ENCODE measurements at places on chromosomes 4 and X.
A peak's percentile ranks its signal among the peaks of the same experiment; 100 is the strongest.

GRCh38 chr4:121696170-121696580 is 605 bp downstream of the ANXA5 start:
- DNase-seq = peak; percentile 78

DNA sequence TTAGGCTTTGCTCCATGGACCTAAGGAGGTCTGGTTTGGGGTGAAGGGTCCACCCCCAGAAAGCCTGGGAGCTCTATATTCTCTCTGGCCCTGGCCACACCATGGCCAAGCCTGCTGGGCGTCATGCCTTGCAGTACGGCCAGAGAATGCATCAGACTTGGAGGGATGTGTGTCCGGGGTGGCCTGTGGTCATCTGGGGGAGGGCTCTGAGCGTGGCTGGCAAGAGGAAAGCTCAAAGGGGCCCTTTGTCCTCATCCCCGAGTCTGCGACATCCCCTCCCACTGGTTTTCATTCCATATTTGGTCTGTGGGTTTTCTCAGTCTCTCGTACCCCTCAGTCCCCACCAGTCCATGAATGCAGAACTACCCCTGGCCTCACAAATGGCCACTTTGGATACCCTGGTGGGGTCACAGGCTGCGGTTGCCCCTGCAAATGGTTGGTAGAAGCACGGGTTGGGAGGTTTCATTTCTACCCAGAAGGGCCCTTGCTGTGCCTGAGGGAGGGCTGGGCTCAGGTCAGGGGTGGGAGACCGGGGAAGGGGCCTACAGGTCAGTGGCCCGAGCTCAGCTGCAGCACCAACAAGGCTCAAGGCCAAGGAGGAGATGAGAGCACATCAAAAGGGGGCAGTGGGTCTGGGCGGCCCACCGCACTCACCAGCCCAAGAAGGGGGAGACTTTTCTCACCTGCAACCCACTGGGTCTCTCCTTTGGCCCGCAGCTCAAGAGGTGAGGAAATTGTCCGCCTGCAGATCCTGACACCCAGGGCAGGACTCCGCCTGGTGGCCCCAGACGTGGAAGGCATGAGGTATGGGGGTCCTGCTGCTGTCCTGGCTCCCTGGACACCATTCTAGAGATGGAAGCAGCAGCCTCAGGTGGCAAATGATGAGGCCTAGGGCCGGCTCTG is 30.2 kb downstream of the ZNF185 start:
- no peak for DNase-seq

GRCh38 chr4:114997576-114998247 is 115.7 kb downstream of the NDST4 start:
- no peak for DNase-seq

DNA sequence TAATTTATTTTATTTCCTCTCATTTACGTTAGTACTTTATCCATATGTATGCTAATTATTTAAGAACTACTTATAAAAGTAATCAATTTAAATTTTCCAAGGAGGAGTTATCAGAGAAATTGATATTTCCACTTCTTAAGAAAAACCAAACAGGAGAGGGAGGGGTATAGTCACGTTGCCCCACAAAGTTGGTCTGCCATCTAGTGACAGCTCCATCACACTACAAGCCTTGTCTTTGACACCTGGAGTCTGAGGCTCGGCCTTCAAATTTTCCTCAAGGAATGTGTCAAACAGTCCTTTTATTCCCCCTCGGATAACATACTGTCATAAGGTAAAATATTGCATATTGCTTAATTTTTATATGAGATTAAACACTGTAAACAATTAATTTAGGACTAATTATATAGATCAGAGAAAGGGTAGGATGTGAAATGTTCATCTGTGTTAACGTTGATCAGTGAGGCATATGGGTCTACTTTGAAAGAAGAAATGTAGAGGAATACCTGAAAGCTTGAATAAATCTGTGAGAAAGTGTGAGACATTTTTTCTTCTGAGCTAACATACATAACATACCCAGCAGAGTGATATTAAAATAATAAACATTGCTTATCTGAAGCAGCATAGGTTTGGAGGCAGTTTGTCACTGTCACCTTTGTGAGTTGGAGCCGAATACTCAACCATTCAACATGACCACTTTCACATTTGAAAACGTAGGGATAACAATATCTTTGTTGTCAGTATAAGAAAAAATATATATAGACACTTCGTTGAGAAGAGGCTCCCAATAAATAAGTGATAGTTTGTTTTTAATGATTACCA is 114.4 kb downstream of the GLRA3 start:
- no peak for DNase-seq

DNA sequence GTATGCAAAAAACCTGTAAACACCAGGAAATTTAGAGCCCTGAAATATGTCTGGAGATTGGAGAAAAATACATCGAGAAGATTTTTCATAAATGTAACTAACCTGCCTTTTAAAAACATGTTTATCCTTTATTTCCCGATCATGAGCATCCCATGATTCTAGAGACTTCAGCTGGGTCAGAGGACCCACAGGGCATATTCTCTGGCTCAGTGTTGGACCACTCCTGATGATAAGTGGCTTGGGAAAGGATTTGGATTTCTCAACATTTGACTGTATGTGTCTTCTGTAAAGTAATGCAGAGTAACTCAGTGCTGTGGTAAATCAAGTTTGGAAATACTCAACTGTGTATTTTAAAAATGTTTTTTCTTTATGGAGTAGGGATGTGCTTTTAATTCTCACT is 40.0 kb upstream of the ANK2 start:
- DNase-seq = no peak

GRCh38 chrX:119809185-119809666 is 17.8 kb upstream of the RPL39 start:
- no peak for DNase-seq

DNA sequence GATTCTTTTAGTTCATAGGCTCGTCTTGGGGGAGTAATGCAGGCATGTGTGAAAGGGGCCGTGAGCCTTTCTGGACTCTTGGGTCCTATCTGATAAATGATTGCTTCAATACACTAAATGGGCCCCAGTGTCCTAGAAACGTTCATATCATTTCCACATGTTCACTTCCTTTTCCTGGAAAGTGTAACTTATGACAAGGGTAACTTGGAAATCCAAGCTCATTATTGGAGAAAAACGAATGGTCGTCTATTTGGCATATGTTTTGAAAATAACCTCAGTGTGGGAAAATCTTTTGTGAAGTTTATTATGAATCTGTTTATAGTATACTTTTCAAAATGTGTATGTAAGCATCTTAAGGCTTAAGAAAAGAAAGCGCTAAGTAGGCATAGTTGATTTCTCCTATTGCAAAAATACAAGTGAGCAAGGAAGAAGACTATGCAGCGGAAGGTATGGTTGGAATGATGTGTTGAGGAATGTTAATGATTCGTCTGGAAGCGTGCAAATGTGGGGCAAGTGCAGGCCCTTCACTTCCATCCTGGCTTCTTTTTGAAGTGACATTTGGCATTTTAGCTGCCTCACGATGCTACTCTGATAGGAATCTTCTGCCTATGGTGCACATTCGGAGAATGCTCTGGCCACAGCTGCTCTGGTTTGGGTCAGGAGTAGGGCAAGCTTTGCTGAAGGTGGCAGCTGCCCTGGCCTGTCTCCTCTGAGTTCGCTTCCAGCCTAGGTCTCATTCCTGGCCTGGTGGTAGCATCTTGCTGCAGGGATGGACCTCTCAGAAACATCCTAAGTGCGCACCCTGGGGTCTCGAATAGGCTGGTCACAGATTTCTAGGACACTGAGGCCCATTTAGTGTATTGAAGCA is 49.5 kb upstream of the STOX2 start:
- DNase-seq = no peak

DNA sequence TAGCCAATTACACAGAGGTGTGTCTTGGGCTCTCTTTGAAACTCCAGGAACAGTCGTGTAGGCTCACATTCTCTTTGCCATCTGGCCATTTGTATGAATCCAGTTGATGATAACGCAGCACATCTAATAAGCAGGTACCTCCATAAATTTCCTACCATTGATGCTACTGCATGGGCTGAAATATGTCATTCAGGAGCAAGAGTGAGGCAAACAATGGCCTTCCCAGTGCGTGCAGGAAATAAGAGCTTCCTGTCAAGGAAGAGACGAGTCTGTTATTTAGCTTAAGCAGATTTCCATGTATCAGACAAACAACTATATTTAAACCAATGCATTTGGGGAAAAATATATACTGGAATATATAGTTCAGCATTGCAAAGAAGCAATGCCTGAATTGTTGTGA is 102.1 kb upstream of the MXRA5 start:
- no peak for DNase-seq

DNA sequence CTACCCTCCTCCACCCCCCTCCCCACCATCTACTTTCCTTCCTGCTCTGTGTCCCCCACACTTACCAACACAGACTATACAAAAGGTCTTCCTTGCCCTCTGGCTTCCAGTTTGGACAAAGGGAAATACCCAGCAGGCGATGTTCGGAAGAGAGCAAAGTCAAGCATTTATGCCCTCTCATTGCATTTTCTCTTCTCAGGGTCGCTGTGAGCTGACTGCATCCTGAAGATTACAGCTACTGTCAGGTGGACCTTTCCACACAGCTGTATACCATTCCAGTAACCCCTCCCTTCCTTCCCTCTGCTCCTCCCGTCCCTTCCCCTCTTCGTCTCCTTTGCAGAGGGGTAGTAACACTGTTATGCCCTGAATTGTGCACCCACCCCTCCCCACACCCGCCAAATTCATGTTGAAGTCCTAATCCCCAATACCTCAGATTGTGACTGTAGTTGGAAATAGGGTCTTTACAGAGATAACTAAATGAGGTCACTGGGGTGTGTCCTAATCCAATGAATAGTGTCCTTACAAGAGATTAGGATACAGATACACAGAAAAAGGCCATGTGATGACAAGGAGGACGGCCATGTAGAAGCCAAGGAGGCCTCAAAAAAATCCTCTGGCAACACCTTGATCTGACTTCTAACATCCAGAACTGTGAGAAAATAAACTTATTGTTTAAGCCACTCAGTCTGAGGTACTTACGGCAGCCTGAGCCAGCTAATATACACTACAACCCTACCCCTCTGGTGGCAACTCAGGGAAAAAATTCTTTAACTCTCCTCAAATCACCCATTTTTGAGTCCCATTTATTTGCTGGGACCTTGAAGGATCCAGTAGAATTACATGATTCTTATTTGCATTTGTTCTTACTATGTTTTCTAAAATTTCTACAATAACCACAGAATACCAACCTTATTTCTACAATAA is 11.7 kb downstream of the MORF4L2 start:
- no peak for DNase-seq

DNA sequence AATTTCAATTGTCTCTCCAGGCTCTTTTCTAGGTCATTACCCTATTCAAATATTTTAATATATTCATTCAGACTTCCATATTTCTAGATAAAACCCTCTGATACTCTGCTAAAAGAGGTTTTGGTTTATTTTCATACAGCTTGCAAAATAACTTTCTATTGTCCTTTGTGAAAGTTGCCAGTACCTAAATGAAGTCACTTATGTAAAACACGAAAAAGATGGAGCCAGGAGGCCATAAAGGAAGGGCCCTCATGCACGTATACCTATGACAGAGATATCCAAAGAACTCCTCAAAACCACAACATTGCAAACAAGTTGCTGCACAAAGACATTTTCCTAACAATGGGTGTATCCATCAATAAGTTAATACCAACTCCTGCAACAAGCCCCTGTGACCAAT is 25.7 kb upstream of the ELOVL6 start:
- no peak for DNase-seq

DNA sequence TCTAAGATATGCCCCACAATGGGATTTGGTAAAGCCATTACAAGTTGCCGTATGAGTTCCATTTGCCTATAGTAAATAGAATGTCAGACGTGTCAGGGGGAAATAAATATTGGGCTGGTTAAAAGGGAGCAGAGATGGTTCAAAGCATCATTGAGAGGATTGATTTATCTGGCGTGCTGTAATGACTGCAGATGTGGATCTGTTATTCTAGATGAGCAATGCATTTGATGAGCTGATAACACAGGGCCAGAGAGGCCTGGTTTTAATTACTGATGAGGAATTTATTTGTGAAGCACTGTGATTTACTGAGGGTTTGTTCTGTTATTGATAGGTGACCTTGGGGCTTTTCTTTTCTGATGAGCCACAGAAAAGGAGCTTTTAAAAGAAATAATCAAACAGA is 62.5 kb downstream of the DACH2 start:
- no peak for DNase-seq

DNA sequence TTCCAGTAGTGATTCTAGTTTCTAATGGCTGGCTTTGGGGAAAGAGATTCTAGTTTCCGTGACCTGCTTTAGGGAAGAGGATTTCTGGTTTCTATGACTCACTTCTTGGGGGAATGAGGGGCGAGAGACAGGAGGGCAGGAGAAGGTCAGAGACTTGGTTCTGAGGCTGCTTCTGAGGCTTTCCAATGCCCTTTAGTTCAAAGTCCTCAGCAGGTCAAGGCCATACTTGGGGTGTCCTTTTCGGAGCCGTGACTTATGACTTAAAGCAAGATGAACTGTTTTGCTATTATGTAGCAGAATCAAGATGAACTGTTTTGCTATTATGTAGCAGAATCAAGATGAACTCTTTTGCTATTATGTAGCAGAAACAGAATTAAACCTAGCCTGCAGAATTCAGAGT is 52.2 kb upstream of the TLR3 start:
- DNase-seq = no peak

GRCh38 chr4:188032583-188032982 is 37.0 kb downstream of the ZFP42 start:
- DNase-seq = no peak

DNA sequence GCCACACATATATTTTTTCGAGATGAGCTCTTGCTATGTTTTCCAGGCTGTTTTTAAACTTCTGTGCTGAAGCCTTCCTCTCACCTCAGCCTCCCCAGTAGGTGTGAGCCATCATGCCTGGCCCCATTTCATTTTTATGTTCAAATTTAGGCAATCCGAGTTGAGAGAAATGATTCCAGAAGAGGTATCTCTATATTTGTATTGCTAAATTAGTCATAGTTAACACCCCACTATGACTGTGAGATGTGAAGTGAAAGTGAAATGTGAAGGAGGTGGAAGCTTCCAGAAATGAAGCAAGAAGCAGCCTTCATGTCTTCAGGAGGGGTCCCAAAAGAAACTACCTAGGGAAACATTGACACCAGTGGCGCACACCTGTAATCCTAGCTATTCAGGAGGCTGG is 17.7 kb downstream of the APELA start:
- no peak for DNase-seq

DNA sequence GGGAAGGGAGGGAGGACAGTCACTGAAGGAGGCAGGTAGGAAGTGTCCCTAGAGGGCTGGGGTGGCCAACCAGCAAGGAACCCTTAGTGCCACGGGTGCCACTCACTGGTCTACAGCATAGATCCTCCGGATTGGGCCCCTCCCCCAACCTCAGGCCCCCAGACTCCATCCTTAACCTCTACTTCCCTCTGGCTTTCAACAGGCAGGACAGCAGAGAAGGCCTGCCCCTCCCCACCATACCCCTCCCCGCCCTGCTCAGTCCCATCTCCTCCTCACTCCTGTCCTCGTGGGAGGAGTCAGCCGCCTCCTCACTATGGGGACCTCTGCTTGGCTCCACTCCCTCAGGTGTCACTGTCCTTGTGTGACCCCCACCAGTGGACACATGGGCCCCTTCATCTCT is 77.7 kb upstream of the PSAPL1 start:
- no peak for DNase-seq

- no peak for DNase-seq
These were observed 212.1 kb downstream of the CHIC2 start for GRCh38 chr4:53852343-53852742.

Data from CD4-positive, alpha-beta T cell treated with Interferon gamma for 1 hour (primary cell).